ENCODE measurements at places on chromosomes 1 and 21. TPM values are rescaled to one million over a fixed set of nuclear protein-coding genes. Genes with fewer than 3 reads are reported as not detected.

GRCh38 chr1:65719391-65719790, 73.3 kb upstream of the PDE4B start:
- no peak overlapping the region for H3K27ac ChIP-seq
- peaks cover 20% of the 10 kb centered on the region for H3K27me3 ChIP-seq
- no peaks in the 10 kb centered on the region for H3K36me3 ChIP-seq

- H3K4me1 ChIP-seq, result no peaks in the 10 kb centered on the region
- no peak overlapping the region for H3K27ac ChIP-seq
- no peak for DNase-seq
- H3K27me3 ChIP-seq, result no peaks in the 10 kb centered on the region
- no peaks in the 10 kb centered on the region for H3K36me3 ChIP-seq
- no peak overlapping the region for H3K4me3 ChIP-seq
Measured at GRCh38 chr21:37704751-37705150, 211.5 kb downstream of the KCNJ6 start.

- H3K27me3 ChIP-seq, result no peaks in the 10 kb centered on the region
- DNase-seq, result no peak
- peaks cover 23% of the 10 kb centered on the region for H3K4me1 ChIP-seq
- no peak overlapping the region for H3K27ac ChIP-seq
- H3K4me3 ChIP-seq, result no peak overlapping the region
- H3K36me3 ChIP-seq, result no peaks in the 10 kb centered on the region
Measured at GRCh38 chr1:112731451-112731850, 16.3 kb upstream of the PPM1J start.

DNA sequence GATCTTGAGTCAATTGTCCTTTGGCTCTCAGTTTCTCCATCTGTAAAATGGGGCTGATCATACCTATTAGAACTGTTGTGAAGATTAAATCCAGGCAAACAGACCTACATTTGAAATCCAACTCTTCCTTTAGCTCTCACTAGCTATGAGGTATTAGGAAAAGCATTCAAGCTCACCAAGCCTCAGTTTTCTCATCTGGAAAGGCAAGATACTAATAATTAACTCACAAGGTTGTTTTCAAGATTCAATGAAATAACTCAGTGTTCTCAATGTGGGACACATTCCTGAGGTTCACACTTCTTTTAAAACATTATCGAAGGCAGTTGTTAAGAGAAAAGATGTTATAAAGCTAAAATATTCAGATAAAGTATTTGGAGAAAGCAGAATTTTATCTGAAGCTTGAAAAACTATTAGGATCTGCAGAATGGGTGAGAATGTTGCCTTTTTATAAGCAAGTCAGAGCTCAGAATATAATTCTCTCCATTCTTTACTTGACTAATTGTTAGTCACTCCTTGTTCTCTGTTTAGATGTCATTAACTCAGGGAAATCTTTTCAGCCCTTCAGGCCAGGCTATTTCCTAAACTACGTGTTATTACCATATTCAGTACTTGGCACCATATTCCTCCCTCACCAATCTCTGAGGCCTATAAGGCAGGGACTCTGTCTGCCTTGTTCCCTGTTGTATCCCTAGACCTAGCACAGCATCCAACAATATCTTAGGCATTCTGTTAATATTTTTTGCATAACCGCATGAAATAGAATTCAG, 72.0 kb upstream of the VAV3 start:
- no peak overlapping the region for H3K27ac ChIP-seq
- no peaks in the 10 kb centered on the region for H3K27me3 ChIP-seq
- H3K4me1 ChIP-seq, result peaks cover 14% of the 10 kb centered on the region
- H3K4me3 ChIP-seq, result no peak overlapping the region

GRCh38 chr1:151802372-151802771, 2.8 kb downstream of the LINGO4 start:
- H3K4me3 ChIP-seq, result no peak overlapping the region
- H3K36me3 ChIP-seq, result no peaks in the 10 kb centered on the region
- H3K27me3 ChIP-seq, result peaks cover 19% of the 10 kb centered on the region
- no peak overlapping the region for H3K27ac ChIP-seq

The SNX7 gene
- 36.5 TPM for total RNA-seq

The ADAMTS5 gene
- not detected for total RNA-seq

Data from PC-3 (cell line).